ENCODE measurements at places on chromosomes 3 and 15.

DNA sequence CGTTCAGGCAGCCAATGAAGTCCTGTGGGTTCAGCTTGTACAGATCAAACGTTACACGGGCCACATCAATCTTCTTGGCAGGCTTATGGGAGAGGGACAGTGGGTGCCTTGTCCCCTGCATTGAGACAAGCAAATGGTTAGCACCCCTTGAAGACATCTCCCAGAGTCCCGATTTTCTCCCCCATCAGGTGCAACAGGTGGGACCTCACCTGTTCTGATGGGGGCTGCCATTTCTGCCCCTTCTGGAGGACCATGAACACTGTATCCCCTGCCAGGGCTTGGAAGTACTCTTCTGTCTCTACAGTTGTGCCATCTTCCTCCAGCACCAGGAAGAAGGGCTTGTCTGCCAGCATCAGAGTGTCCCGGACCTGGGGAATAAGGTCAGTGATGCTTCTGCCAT lies 10.1 kb downstream of the CIDEC start:
- DNase-seq = no peak

DNA sequence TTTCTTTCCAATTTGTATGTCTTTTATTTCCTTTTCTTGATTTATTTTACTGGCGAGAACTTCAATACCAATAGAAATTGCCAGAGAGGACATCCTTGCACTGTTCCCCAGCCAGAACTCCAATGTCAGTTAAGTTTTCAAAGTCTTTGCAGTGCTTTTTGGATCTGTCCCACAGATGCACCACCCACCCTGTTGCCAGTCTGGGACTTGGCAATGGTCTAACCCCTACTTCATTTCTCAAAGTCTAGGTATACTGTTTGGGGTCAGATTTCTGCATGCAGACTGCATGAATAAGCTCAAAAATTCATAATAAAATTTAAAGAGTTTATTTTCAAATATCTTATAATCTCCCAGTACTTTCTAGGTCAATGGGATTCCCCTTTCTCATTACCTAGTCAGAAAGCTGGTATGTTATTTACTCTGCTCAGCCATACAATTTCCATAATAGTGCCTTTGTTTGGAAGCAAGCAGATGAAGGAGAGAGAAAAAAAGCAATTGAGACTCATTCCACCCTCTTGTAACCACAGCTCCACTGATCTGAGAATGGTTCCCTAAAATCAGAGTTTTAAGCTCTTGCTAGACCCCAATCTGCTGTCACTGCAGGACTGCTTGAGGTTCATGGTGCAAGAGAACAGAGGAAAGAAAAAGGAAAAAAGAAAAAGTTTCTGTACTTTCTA lies 125.9 kb upstream of the PLXND1 start:
- no peak for DNase-seq

GRCh38 chr3:57017459-57017845 lies 43.0 kb upstream of the SPATA12 start:
- no peak for DNase-seq

DNA sequence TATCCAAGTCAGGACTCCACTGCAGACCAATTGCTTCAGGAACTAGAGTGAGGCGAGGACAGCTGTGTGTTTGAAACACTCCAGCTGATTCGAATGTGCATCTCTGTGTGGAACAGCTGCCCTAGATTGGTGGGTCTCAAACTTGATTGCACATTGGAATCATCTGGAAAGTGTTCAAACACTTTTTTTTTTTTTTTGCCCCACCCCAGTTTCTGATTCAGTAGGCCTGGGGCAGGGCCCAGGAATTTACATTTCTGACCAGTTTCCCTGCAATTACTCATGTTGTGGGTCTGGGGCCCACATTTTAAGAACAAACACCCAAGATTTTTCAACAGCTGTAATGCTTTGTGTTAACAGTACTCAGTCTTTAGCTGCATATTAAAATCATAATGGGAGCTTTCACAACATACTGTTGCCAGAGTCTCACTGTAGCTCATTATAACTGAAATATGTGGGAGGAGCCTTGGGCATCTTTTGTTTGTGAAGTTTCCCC lies 156.6 kb downstream of the NR1D2 start:
- no peak for DNase-seq

- DNase-seq = no peak
Observed at GRCh38 chr3:128486681-128487537, 6.1 kb downstream of the GATA2 start.

DNA sequence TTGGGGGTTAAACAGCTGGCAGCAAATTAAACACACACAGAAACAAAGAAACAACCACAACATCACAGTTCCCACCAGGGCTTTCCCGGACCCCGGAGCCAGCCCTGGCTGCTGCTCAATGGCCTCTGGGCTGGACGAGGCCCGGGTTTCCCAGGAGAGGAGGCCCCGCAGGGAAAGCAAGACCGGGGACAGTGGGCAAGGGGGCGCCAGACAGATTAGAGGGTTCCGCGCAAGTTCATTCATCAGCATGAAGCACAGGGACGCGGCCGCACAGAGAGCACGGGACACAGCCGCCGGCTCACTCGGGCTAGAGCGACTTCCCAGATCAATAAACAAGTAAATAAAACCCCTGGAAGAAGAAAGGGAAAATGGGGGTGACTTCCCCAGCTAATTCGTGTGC lies 66.4 kb upstream of the RPL32 start:
- DNase-seq = no peak

DNA sequence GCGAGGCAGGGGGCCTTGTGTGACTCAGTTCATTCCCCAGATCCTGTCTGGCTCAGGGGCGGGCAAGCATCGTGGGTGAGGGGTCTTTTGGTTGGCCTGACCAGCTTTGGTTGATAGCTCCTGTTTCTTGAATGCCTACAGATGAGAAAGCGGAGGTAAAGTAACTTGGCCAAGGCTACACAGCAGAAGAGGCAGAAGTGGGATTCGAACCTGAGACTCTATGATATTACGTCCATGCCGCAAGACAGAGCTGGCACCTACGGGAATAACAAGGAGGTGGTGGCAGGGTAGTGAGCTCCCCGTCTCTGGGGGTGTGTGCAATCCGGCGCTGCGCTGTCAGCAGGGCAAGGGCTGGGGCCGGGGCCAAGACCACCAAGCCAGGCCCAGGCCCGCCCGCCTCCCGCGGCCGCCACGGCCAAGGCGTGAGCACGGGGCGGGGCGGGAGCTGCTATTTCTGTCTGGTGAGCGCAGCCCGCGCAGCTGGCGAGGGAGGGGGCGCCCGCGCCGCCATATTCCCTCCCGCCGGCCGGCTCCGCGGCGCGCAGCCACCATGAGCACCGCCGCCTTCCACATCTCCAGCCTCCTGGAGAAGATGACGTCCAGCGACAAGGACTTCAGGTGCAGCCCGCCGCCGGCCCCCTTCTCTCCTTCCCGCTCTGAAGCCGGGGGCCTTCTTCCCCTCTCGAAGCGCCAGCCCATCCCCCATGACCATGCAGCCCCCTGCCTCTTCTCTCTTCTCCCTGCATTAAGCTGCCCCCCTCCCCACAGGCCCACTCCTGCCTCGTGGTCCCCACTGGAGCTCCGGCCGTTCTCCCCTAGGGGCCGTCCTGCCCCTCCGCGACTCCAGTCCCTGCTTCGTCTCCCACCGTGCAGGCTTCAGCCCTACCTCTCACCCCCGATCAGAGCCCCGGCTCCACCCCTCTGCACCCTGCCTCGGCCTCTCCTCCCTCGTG lies at the start of gene CAND2:
CAND2 (plus strand) TSS at position 510 of the 953 bp plus-strand sequence; CDS start at position 551, 41 bp downstream.
- DNase-seq = no peak

DNA sequence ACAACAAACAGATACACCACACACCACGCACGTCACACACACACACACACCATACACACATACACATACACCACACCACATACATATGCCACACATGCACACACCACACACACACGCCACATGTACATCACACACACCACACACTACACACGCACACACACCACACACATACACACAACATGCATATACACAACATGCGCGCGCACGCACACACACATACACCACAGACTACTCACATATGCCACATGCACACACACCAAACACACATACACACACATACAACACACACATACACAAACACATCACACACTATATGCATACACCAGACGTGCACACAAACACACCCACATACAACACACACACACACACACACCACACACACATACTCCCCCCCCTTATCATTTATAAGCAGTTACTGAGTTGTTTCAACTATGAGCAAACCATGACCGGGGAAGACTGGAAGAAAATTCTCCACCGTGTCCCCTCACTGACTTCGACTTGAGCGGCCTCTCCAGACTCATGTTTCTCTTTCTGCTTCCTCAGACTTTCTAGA lies 126.7 kb upstream of the IQSEC1 start:
- no peak for DNase-seq

DNA sequence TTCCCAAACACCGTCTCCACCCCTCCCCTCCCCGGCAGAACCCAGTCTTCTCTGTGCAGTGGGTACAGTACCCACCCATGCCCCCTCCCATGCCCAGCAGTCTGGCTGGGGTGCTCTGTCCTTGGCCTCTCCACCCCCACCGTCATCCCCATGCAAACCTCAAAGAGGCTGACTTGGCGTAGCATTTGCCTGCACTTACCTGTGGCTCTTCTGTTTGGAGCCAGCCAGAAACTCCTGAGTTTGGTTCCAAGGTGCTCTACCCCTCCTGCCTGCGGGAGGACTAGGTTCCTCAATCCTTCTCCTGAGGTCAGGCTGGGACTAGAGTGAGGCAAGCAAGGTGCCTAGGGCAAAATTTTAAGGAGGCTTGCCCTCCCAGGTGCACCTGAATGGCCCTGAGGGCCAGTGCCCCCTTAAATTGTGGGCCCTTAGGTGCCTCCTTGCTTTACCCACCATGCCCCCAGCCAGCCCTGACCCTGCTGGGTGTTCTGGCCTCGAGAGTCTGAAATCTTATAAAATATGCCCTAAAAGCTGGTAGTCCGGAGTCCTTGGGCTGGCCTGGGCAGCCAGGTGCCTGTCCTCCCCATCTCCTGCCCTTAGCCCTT lies 47.1 kb upstream of the C15orf39 start:
- no peak for DNase-seq

GRCh38 chr3:42035816-42036482 lies 55.2 kb upstream of the TRAK1 start:
- DNase-seq = no peak

DNA sequence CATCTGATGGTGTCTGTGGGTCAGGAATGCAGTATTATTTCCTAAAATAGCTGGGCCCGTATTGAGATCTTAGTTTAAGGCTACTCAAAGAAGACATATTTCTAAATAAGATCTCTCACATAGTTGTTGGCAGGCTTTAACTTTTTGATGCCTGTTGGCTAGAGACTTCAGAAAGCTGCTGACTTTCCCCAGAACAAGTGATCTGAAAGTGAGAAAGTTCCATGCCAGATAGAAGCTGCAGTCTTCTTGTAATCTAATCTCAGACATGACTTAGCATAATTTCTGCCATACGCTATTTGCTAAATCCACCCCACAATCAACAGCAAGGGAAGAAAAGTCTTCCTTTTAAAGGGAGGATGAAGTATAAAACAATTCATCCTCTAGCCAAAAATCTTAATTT lies 867.1 kb downstream of the IGSF11 start:
- DNase-seq = no peak

GRCh38 chr15:42152196-42152920 lies 4.1 kb downstream of the PLA2G4F start:
- DNase-seq = no peak

DNA sequence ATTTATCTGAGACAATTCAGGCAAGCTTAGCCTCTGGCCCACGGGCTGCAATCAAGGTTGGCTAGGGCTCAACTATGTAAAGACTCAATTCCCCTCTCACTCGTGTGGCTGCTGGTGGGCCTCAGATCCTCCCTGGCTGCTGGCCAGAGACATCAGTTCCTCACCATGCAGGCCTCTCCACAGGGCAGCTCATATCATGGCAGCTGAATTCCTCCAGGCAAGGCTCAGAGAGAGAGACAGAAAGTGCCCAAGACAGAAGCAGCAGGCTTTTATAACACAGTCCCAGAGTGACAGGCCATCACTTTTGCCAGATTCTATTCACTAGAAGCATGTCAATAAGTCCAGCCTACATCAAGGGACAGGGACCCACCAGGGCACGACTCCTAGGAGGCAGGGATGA lies 63.2 kb downstream of the XXYLT1 start:
- DNase-seq = no peak

DNA sequence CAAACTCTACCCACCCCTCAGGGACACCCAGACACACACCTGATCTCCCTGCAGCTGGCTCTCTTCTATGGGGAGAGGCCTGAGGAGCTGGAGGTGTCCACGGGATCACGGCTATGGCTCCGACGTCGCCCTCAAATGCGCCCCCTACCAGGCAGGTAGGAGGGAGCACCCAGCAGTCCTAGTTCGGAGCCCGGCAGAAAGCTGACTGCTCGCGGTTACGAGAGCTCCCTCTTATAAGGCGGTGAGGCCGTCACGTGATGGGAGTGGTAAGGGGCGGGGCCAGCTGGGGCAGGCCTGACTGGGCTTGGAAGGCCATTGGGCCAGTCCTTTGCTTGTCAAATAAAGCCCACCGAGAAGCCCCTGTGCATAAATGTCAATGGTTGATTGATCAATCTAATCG lies at the start of gene PRR20G:
PRR20G (minus strand) TSS at position 207 of the 400 bp plus-strand sequence. CDS start 681 bp downstream, outside the sequence.
- no peak for DNase-seq

DNA sequence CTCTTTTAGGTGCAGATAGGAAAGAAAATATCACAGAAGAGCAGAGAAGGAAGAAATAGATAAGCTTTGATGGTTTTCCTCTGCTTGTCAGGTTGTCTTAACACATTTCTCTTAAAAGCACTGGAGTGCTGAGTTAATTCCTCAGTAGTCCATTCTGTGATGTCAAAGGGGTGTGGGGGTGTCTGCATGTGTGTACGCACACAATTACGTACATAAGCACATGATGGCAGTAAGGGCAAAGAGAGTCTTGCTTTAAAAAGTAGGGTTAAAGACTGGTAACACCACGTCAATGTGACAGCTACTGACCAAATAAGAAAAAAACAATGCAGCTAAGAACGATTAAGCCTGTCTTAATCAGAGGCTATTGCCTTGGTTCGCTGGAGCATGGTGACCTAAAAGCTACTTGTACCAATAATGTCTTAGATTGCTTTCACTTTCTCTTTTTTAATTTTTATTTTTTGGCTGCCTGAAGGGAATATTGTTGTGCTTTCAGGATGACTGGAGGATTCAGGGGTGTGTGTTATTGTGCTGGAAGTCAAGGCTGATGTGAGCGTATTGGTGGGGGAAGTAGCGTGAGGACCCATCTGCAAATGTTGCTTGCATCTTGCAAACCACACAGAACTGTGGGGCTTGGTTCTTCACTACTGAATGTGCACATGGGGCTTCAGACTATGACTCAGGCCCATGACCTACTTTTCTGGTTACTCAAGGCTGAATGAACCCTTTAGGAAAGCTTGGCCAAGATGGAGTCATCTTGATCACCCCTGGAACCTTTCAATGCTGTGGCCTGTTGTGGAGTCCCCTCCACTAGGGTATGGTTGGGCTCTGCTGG lies 417.8 kb upstream of the TPM1 start:
- DNase-seq = no peak
